8988T (cell line): ENCODE measurements at places on chromosomes 5 and 9.
A peak's percentile ranks its signal among the peaks of the same experiment; 100 is the strongest.

- DNase-seq: peak; percentile 11
These were observed 4.6 kb upstream of the TERT start for GRCh38 chr5:1299511-1299850.

DNA sequence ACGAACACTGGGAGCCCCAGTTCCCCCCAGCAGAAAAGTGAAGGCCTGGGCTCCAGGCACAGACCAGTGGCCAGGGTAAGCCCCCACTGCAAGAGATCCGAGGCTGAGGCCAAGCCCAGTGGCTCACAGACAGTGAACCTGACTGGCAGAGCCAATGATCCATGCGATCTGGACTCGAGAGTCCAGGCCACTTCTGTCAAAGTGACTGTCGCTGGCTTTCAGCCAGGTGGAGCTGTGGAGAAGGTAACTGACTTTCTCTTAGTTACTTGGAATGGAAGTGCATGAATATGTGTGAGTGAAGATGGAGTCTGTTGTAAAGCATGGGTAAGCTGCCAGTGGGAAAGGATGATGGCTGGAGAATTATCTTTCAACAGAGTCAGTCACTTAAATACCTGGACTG is 99.7 kb downstream of the GOLPH3 start:
- no peak for DNase-seq

- DNase-seq: no peak
These were observed 86.6 kb downstream of the USP20 start for GRCh38 chr9:129921905-129922304.

DNA sequence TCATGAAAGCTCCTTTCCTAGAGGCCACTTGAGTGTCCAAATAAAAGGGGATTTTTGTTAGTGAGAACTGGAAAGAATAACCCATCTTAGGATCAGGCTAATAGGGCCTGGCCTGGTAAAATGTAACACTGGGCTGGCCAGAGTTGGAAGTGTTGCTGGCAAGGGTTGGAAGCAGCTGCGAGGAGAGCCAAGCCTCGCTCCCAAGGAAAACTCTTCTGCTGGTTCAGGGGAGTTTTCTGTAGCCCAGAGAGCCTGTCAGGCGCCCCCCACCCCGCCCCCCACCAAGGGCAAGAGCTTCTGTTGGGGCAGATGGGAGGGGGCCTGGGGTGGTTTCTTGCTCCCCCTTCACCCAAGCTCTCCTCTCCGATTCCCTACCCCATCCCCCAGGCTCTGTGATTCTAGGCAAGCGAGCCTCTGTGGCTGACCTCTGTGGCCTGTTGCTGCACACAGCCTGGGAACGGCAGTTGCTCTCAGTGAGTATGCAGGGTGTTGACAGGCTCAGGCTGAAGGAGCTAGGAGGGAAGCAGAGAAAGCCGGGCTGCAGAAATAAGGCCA is 547.8 kb downstream of the CCDC171 start:
- no peak for DNase-seq

DNA sequence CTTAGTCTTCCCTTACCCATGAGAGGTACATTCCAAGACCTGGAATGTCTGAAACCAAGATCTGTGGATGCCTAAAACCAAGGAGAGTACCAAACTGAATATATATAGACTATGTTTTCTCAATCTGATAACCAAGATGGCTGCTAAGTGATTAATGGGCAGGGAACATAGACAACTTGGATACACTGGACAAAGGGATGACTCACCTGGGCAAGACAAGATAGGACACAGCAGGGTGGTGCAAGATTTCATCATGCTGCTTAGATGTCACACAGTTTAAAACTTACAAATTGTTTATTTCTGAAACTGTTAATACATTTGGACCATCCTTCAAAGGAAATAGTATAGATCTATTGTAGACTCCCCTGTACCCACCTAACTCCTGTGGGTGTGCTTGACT is 130.9 kb downstream of the HTR1A start:
- no peak for DNase-seq

DNA sequence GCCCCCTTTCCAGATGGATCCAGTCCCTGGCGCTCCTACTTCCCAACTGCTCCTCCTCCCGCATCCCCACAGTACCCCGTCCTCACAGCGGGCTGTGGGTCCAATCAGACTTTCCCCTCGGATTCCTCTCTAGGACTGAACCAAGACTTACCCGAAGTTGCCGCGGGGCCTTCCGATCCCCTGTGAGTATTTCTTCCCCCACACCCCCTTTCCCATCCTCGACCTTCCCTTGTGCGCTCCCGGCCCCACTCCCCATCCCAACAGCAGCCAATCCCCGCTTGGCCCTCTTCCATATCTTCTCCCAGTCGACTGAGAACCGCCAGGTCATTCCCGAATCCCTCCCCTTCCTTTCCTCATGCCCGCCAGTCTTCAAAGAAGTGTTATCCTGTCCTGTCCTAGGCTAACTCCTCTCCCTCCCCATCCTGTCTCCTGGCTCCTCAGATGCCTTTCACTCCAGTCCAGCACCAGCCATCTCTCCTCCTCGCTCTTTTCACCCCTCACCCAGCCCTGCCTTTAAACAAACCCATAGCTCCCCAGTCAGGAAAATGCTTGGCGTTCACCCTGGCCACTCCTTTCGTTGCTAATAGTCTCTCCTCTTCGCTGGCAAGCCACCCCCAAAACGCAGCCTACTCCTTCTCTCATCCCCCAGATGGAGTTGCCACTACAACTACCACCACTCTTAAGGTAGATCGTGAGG is 646 bp downstream of the SWI5 start:
- no peak for DNase-seq

- DNase-seq: no peak
These were observed 147.4 kb upstream of the LRRTM2 start for GRCh38 chr5:139022528-139022927.

GRCh38 chr5:131142970-131143617 is 22.0 kb downstream of the HINT1 start:
- no peak for DNase-seq

- DNase-seq: no peak
These were observed 4.6 kb downstream of the RUFY1 start for GRCh38 chr5:179554981-179555380.

DNA sequence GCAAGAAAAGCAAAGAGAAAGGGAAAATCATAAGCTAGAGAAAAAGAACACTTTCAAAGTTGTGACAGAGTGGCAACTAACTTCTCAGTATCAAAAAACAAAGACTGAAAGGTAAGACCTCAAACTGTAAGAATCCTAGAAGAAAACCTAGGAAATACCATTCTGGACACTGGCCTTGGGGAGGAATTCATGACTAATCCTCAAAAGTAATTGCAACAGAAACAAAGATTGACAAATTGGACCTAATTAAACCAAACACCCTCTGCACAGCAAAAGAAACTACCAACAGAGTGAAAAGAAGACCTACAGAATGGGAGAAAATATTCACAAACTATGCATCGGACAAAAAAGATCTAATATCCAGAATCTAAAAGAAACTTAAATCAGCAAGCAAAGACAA is 79.1 kb downstream of the FEM1C start:
- DNase-seq: no peak

DNA sequence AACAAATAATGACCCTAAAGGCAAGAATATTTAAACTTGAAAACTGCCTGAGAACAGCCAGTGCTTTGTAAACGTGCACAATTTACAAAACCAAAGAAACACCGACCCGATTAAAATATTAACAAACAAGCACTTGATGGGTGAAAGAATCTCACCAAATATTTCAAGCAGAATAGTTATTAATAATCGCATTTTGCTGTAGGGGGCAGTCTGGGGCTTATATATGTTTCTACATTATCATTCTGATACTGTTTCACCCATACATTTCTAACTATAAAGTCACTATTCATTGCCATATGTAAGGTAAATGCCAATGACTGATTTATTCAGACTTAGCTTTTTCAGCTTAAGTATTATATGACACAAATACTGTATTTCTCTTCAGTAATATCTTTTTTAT is 37.7 kb downstream of the UBAP2 start:
- no peak for DNase-seq

DNA sequence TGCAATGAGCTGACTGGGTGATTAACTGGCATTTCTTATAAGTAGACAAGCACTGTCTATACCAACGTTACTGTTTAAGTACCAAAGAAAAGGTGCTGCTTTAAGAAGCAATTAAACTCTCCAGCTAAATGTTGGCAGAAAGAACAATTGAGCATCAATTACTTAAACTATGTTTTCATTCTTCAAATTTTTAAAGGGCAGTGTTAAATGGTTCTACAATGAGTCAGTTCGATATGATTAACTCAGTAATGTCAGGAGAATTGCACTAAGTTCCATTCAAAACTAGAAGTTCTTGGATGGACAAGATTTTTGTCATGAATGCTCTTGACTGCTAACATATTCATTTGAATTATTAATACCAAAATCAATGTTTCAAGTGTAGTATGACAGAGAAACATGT is 593.7 kb downstream of the DNAH5 start:
- no peak for DNase-seq

DNA sequence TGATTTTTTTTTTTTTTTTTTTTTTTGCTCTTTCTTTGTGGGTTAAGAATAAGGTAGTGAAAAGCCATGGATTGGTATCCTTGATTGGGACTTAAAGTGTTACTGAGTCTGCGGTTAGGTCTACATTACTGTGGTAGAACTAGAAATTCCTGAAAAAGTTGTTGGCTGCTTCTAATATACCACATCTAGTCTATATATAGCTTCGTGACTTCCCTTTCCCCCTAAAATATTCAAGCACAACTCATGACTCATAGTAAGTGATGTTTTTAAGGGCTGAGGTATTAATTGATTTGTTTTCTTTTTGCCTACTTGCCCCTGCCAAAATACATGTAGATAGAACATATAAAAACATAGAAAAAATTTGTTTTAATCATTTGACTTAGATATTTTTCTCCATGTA is 247.6 kb downstream of the TMEM232 start:
- DNase-seq: no peak

GRCh38 chr9:120528829-120529228 is 51.1 kb downstream of the CDK5RAP2 start:
- DNase-seq: no peak

GRCh38 chr5:76664079-76664478 is 40.9 kb upstream of the F2RL2 start:
- DNase-seq: no peak

- DNase-seq: no peak
These were observed 564.8 kb downstream of the ACTL7B start for GRCh38 chr9:108290839-108291585.

DNA sequence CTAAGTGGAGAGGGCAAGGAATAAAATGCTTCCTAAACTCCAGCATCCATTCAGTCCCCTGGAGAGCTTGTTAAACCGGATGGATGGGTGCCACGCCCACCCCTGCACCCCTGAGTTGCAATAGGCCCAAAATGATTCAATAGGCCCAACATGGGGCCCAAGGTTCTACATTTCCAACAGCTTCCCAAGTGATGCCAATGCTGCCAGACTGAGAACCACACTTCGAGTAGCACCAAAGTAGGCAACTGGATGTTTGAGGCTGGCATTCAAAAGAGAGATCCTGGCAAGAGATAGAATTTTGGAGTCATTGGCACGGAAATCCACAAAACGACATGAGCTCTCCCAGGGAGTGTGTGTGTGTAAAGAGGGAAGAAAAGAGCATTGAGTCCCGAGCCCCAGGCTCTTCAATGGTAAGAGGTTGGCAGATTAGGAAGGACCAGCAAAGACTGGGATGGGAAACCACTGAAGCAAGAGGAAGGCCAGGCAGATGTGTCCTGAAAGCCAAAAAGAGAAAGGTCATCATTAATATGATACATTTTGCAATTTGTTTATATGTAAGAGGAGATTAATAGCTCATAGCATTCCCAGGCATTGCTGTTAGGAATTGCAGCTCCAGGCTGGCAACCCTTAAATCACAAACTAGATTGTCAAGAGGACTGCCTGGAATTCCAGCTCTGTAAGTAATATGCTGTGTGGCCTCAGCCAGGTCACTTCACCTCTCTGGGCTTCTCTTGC is 130.6 kb downstream of the KCNIP1 start:
- no peak for DNase-seq

DNA sequence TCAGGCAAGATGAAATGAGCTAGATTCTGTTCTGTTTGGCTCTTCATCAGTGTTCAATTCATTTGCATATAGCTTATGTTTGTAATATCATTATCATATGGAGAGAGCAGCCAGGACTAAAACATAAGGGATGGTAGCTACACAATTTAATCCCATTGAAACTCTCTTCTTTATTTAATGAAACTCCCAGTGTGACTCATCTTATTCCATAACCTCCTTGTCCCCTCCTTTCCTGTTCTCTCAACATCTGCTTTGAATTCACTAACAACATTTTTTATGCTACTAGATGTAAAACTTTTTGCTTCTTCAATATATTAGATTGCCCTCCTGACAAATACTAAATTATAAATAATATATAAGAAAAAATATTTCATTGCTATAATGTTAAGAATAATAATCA is 1823.4 kb downstream of the MAT2B start:
- DNase-seq: no peak

DNA sequence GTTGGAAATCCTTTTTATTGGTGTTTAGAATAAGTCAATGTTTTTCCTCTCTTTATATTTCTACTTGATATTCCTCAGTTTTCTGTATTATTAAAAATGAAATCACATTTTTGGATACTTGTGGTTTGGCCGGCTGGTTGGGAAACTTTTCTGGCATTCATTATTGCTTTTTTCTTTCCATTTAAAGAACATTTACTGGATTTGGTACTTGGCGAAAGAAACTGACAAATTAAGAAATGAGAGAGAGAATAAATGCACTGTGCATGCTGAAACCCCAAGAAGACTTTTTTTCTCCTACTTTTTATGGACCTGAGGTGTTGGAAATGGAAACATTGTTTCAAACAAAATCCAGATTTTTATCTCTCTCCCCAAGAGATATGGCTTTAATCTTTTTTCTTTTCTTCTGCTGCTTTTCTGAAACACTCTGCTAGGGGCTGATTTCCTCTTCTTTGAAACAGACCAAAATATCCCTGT is 128.4 kb downstream of the SNX18 start:
- DNase-seq: no peak

DNA sequence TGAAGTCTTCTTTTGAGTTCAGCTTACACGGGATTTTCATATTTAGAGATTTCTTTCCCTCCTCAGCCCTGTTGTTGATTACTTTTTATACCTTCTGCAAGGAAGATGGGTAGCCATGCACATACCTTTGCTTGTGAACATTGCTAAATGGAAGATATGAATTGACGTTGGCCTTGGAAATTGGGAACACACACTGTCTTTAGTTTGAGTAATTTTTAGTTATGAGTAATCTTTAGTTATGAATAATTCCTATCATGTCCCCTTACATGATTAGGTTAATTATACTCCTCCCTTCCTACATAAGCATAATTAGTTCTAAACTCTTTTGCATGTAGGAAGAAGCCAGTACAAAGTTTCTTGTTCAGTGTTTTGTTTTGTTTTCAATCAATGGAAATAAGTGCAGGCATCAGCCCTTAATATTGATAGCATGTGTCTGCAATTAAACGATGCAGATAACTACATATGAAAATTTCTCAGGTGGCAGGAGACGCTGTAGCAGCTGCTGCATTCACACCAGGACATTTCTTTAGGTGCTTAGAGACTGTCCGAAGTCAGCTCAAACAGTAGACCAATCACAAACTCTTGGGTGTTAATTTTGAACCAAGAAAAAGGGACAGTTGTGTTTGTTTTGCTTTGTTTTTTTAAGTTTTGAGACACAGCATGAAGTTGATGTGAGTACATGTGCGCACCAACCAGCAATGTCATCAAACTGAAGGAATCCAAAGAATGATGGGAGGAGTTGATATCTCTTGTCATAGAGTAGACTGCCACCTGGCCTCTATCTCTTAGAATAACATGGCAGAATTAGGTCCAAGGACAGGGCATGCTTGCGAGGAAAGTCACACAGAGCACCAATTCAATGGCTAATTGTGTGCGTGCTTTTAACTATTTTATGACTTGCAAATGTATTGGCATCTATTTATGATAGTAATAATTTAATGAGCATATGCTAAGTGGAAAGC is 51.4 kb downstream of the SMARCA2 start:
- no peak for DNase-seq
